HuH-7 (cell line): ENCODE measurements at places on chromosomes 11 and 22.

DNA sequence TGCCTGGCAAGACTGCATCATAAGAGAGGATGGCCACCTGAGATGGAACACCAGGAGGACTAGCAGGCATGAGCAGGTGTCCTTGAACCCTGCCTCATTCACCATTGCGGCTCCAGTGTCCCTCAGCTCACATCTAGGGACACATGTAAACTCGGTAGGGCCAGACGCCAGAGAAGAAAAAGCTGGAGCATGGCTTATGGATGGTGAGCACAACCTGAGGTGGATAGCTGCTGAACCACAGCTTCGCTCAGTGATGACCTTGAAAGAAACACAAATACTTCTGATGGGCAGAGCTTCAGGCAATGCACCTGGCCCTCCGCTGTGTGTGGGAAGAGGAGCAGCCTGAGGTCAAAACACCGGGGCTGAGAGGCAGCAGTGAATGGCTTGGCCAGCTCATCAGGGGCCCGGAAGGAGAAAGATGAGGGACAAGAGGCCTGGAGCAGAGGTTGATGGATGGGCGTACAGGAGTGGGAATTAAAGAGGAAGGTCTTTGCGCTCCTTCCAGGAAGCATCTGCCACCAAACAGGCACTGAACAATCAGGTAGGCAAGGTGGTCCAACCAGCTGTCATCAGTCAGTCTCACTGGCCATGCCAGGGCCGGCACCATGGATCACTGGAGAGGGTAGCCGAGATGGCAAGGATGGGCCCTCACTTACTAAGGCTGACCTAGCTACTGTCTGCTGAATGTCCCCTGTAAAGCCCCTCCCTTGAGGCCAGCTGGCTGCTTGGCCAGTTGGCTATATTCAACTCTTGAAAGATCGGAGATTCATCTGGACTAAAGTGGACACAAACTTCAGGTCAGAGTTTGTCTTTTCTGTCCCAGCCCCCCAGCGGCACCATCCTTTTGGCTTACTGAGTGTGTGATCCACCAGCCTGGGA, 89.7 kb downstream of the MYEOV start:
- DNase-seq = no peak

GRCh38 chr11:9616042-9616675, 42.7 kb downstream of the WEE1 start:
- DNase-seq = no peak

- no peak for DNase-seq
These were observed 9.1 kb downstream of the CTSF start for GRCh38 chr11:66559142-66559865.

DNA sequence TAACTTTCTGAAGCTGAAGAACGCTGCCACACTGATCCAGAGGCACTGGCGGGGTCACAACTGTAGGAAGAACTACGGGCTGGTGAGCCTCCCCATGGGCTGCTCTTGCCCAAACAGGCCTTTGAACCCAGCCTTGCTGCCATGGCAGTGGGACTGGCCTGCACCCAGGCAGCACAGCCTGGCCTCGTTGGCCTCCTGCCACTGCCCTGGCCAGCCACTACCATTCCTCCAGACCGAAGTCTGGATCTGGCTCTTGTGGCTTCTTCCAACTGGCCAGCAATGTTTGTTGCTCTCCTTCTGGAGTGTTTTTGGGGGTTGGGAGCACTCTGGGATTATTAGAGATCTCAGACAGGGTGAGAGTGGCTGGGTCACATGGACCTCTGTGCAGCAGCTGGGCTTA, 51.0 kb downstream of the MYO7A start:
- DNase-seq = no peak

GRCh38 chr11:69075421-69076128, 26.8 kb downstream of the TPCN2 start:
- no peak for DNase-seq

GRCh38 chr11:67055812-67056211, 835 bp upstream of the RHOD start:
- DNase-seq = peak; percentile 95

- DNase-seq = no peak
These were observed 29.9 kb downstream of the CWF19L2 start for GRCh38 chr11:107427569-107428180.

DNA sequence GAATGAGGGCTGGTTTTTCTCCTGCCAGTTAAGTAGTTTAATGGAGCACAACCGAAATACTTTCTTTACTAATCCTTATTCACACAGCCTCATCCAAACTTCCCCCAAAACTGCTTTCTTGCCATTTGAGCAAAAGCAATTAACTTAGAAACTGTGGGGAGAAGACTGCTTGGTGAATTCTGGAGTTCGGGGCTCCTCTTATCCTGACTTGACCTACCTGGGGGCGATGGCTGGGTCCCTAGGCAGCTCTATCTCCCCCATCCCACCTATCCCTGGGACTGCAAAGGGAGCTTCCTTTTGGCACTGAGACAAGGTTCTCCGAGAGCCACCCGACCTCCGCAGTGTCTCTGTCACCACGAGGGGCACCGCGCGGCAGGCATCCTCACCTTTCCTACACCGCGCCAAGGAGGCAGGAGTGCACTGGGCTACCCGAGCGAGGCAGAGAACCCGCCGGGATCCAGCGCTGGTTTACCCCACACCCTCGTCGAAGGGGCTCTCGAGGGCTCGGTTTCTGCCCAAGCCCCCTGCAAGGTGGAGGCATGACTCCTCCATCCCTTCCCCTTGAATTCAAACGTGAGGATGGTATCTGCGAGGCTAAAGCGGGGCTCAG, 759 bp downstream of the DESI1 start:
- DNase-seq = peak; percentile 44

DNA sequence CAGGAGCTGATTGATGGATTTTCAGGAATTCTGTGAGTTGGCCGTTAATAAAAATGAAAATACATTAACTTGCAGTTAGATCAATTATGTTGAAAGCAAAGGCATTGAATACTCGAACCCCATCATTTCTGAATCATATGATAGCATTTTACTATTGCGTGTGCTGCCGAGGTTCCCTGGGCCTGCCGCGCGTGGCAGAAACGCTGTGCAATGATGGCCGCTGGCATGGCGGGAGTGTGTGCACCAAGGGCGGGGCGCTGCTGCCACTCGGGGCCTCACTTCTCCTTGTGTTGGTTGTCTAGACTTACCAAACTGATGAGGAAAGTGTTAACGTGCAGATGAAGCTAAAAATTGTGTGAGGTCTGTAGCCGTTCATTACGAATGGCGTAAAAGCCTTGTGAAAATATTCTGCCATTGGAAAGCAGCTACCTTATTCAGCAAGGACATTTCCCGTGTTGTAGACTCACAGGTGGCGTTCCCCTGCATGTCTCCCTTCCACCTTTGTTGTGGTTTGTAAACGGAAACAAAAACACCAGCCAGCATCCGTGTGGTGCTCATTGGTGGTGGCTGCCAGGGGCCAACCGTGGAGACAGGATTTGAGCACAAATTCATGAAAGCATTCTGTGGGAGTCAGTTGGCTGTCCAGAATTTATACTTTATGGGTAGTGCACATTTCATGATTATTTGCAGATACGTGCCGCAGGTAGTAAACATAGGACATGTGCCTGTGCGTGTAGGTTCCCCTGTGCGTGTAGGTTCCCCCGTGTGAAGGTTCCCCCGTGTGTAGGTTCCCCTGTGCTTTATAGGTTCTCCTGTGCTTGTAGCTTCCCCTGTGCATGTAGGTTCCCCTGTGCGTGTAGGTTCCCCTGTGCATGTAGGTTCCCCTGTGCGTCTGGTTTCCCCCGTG, 5.9 kb upstream of the GRAMD4 start:
- DNase-seq = no peak

DNA sequence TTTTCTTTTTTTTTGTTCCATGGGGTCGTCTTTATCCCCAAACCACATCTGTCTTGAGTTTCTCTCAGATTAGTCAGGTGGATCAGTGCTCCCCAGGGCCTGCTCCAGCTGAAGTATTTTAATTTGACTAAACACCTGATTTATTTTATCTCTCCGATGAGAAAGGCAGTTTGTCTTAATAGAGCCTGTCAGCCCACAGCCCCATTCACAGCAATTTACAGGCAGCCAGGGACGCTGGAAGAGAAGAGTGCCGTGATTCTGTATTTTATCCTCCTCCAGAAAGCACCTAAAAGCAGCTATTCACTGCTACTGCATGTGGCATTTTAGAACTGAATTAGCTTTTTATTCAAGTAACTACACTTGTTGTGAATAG, 164.5 kb downstream of the SOX6 start:
- DNase-seq = no peak

GRCh38 chr11:112538534-112539280, 278.0 kb upstream of the PLET1 start:
- DNase-seq = no peak

GRCh38 chr22:43162412-43163150, 11.2 kb downstream of the TSPO start:
- no peak for DNase-seq

GRCh38 chr11:65745049-65745448, 24.5 kb upstream of the RNASEH2C start:
- DNase-seq = no peak

- no peak for DNase-seq
These were observed 54.1 kb downstream of the PPFIA1 start for GRCh38 chr11:70324376-70325115.

DNA sequence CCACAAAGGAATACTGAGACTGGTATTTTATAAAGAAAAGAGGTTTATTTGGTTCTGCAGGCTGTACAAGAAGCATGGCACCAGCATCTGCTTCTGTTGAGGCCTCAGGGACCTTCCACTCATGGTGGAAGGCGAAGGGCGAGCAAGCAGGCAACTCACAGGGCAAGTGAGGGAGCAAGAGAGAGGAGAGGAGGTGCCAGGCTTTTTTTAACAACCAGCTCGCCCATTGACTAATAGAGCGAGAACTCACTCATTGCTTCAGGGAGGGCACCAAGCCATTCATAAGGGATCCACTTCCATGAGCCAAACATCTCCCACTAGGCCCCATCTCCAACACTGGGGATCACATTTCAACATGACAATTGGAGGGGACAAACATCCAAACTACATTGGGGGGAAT, 1.2 kb downstream of the PTS start:
- DNase-seq = no peak

DNA sequence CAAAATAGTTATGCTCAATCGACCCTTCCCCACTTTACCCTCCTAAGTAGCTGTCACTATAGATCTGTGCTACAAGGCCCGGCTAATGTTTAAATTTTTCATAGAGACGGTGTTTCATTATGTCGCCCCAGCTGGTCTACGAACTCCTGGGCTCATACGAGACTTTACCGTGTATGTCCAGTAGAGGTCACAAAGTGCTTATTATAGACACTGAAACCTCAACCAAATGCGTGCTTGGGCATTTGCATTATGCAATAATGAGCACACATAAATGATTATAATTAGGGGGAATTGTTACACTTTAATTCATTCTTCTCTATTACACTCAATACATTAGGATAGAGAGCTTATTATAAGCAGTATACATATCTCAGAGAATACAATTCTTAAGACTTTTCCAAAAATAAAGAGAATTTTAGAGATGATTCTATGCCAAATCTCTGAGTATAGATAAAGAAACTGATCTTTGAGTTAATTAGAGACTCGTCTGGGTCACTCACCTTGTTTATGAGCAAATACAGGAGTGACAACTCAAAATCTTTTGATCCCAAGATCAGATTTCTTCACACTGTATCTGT, 12.5 kb upstream of the MRPL16 start:
- DNase-seq = peak; percentile 37
